ENCODE measurements at places on chromosomes 2 and 18.

DNA sequence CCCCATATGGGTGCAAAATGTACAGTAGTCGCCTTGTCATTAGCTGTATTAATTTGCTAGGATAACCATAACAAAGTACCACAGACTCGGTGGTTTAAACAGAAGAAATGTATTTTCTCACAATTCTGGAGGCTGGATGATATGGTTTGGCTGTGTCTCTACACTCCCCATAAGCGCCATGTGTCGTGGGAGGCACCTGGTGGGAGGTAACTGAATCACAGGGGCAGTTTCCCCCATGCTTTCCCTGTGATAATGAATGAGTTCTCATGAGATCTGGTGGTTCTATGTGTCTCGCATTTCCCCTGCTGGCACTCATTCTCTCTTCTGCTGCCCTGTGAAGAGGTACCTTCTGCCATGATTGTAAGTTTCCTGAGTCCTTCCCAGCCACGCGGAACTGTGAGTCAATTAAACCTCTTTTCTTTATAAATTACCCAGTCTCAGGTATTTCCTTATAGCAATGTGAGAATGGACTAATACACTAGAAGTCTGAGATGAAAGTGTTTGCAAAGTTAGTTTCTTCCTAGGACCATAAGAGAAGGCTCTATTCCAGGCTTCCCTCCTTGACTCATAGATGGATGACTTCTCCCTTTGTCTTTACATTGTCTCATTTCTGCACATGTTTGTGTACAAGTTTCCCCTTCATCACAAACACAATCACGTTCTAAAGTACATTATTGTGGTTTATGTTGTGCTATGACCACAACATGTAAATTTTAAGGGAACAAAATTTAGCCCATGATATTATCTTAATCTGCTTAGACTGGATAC lies 1442.6 kb downstream of the SUCLG1 start:
- DNase-seq = no peak

- no peak for DNase-seq
These were observed 25.6 kb downstream of the MRPL33 start for GRCh38 chr2:27796791-27797765.

GRCh38 chr2:98496750-98497493 lies 52.3 kb downstream of the INPP4A start:
- DNase-seq = no peak

DNA sequence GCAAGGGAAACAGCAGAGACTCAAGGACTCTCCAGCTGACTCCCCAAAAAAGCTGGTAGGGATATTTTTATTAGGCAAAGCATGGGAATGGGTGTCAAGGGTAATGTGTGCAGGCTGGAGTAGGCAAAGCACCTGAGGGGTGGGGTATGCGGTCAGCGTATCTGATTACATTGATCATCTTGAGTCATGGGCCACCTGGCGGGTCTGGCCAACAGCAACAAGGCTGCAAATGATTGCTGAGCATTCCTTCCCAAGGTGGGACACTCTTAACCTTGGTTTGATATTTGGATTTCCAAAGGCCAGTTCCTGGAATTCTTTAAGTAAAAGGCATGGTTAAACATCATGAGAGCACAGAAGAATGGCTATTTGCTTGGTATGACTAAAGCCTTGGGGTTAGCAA lies 32.6 kb upstream of the CCBE1 start:
- DNase-seq = no peak

DNA sequence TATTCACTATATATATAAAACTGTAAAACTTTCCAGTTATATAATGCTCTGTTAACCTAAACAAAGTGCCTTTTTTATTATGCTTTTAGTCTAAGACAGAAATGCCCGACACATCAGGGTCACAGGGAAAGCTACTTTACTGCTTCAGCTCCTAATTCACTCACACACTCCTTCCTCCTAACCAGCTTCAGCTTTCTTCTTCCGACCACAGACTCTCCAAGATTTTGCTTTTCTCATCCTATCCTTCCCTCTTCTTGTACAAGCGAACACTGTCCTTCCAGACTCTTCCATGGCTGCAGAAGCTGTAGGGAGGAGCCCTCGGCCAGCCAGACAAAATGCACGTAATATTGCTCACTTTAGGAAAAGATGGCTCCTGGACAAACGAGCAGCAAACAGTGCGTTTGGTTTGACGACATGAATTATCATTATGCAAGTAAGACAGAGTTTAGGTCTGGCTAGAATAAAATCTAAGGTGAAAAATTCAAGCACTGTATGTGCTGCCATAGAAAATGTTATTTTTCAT lies 47.5 kb upstream of the HNRNPA3 start:
- no peak for DNase-seq

- DNase-seq = no peak
These were observed 1185.2 kb upstream of the PIK3C3 start for GRCh38 chr18:40769786-40770185.

- no peak for DNase-seq
These were observed 103.4 kb upstream of the MSH2 start for GRCh38 chr2:47299555-47299954.
